ENCODE measurements at places on chromosomes 6 and 20. TPM values are rescaled to one million over a fixed set of nuclear protein-coding genes. Genes with fewer than 3 reads are reported as not detected.

DNA sequence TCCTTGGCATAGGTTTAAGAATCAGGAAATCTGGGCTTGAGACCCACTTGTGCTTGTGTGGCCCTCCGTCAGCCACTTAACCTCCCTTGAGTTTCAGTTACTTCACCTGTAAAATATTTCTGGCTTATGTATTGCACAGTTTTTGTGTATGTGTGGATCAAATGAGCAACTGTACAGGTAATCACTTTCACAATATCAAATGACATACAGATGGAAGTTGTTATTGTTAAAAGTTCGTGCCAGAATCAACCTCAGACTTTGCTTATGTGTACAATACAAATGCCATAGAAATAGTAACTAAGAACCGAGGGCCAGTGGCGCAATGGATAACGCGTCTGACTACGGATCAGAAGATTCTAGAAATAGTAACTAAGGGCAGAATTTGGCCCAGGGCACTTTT lies 65.6 kb upstream of the KIF13A start:
- no peak for DNase-seq

DNA sequence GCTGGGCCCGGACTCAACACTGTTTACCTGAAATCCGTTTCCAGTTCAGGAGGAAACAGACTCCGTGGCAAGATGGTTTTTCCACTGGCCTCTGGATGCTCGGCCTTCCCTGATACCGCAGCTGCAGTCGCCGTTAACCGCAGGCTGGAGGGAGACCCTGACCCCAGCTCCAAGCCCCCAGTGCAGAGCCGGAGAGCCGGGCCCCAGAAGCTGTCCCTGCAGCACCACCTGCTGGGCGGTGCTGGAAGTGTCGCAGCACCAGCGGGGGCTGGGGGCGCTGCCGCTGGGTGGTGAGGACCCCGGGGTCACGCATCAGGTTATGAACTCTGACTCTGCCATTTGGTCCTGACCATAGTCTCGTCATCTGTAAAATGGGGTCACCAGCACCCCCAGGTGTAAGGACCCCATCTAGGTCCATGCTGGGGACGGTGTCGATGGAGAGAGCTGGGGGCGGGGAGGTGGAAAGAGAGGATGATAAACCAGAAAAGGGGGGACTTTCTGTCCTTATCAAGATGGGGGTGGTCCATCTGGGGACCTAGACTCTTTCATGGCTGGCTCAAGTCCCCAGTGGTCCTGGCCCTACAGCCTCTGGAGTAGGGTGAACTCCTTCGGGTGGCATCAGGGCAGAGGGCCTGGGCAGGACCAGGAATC lies 20.8 kb upstream of the CHRNA4 start:
- no peak for DNase-seq

POPDC3 gene
- 6.7 TPM for total RNA-seq

DNA sequence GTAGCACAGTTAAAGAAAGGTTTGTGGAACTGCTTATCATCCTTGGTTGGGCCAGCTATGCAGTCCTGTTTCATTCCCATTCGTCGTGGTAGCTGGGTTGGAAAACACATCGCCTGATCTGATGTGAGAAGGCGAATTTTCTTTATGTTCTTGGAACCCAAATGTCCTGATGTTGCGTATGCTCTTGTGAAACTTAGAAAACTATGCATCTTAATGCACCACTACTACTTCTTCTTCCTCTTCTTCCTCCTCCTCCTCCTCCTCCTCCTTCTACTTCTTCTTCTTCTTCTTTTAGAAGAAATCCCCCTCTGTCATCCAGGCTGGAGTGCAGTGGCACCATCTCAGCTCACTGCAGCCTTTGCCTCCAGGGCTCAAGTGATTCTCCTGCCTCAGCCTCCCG lies 381.6 kb downstream of the UTRN start:
- DNase-seq: no peak

DNA sequence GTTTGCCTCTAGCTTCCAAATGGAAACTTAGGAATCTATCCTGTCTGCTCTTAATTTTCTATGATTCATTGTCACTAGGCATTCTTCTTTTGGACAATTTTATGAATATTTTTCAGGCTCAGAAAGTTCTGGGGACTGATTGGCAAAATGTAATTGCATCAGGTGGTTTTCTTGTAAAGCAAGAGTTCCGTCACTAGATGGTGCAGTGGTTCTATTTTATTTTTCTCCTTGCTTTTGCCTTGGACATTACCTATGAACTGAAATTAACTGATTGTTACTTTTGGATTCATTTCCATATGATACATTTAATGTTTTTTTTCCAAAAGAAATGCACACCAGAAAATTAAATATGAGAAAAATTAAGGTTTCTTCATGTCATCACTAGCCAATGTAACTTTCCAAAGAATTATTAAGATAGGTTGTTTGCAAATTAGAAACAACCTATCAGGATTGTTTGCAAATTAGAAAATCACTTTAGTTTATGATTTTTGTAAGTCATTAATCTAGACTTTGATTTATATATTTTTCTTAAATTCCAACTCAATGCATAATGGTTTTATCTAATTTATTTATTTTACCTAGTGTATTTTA lies 48.0 kb downstream of the TMEM170B start:
- DNase-seq: peak; percentile 78

GRCh38 chr6:16683641-16684194 lies 77.5 kb downstream of the ATXN1 start:
- DNase-seq: peak; percentile 83

DNA sequence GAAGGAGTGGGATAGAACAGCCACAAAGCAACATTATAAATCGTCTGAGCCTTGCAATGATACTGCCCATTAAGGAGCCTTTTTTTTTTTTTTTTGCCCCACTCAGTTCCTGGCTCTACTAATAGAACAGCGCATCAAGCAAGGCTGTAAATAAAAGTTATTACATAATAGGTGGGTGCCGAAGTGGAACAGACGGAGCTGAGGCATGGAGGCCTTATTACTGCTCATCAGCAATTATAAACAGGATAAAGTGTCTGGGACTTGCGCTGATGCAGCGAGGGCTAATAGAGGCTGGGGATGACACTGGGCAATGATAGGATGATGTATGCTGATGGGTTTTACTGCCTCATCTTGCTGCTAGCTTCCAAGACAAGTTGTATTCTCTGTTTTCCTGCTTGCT lies 272.1 kb downstream of the ZFAND3 start:
- no peak for DNase-seq

DNA sequence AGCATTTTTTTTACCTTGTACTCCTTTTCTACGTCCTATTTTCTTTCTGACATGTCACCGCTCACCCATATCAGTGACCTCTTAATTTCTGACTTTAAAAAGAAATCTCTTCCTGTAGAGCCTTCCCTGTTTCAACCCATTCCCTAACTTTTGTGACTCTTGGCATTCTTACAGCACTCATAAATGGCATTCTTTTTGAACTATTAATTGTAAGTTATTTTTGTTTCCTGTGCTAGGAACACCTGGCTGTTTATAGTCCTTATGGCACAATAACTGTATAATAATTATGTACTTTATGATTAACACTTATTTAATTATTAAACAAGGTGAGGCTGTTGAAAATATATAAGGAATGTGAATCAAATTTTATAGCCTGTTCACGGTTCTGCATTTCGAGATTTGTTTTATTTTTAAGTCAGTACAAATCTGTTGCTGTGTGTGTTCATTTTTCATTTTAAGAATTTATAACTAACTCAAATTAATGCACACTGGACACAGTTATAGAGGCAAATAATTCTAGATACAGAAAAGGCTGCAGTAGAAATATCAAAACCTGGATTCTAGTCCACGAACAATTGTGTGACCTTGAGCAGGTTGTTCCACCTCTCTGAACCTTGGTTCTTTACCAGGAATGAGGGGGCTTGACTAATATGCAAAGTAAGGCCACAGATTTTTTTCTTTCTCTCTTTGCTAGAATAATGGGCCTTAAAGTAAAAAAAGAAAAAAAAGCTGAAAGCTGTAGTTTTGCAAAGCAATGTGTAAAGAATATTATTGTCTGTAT lies 1.5 kb downstream of the KIZ start:
- no peak for DNase-seq

DNA sequence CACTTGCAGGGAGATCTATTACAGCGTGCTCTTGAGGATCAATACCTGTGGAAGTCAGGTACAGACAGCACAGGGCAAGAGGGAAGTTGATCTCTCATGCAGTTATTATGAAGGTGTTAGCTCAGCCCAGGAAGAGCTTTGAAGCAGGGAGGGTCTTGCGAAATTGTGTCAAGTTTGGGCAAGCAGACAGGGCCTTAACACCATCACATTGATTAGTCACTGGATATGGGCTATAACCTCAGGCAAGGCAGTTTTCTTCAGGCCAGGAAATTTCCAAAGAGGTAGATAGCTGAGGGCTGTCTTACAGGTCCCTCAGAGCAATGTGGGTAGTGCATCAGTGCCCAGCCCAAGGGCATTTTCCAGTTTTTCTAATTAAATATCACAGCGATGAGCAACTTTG lies 643.8 kb downstream of the DHX35 start:
- DNase-seq: no peak

TFAP2A gene
- total RNA-seq: not detected

MUC21 gene
- not detected for total RNA-seq

GRCh38 chr20:914727-915498 lies 1.2 kb downstream of the ANGPT4 start:
- DNase-seq: no peak

GRCh38 chr6:35724471-35724870 lies 12.4 kb upstream of the ARMC12 start:
- DNase-seq: no peak

DNA sequence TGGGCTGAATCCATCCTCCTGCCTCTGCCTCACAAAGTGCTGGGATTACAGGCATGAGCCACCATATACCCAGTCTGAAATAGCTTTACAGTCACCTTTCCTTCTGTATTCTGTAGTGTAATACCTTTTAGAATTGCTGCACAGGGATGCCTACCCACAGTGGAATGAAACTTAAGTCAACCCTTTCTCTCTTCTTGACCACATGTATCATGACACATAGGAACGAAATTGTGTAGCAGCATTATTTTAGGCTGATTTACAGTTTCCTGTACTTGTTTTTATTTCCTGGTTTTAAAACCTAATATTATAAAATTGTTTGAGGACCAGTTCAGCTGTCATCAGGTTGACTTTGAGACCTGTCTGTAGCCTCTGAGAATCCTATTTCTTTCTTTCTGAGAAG lies 297.8 kb downstream of the ZFAND3 start:
- no peak for DNase-seq

- DNase-seq: no peak
Observed at GRCh38 chr6:63471654-63472053, 100.6 kb upstream of the LOC128125822 start.

Measured in fibroblast of lung (primary cell).